ENCODE measurements at places on chromosomes 1 and 21. TPM values are rescaled to one million over a fixed set of nuclear protein-coding genes. Genes with fewer than 3 reads are reported as not detected.

Gene TSPAN2
- 9.4 TPM for total RNA-seq

DNA sequence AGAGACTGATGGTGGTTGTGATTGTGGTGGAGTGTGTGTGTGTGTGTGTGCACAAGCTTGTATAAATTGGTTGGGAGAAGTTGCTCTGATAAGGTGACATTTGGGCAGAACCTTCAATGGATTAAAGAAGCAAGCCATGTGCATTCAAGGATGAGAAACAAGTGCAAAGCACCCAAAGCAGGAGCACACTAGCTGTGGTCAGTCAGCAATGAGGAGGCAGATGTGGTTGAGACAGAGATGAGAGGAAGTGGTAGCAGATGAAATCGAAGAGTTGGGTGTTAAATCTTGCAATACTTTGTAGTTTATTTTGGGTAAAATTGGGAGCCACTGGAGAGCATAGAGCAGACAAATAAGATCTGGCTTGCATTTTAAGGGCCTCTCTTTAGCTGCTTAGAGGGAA, 4.4 kb upstream of the PGBD5 start:
- no peak for DNase-seq
- H3K36me3 ChIP-seq: no peaks in the 10 kb centered on the region
- no peak overlapping the region for H3K27ac ChIP-seq
- no peaks in the 10 kb centered on the region for H3K27me3 ChIP-seq
- H3K4me3 ChIP-seq: no peak overlapping the region

- peaks cover 2% of the 10 kb centered on the region for H3K4me1 ChIP-seq
- no peaks in the 10 kb centered on the region for H3K27me3 ChIP-seq
- peaks cover 38% of the 10 kb centered on the region for H3K36me3 ChIP-seq
- no peak for DNase-seq
- H3K4me3 ChIP-seq: peak overlapping the region; percentile 100
Measured at GRCh38 chr1:149928401-149928724, 760 bp upstream of the SF3B4 start.

GRCh38 chr1:38082769-38083263, 36.2 kb upstream of the POU3F1 start:
- H3K27me3 ChIP-seq: no peaks in the 10 kb centered on the region
- peaks cover 6% of the 10 kb centered on the region for H3K4me1 ChIP-seq
- H3K36me3 ChIP-seq: peaks cover 3% of the 10 kb centered on the region
- no peak overlapping the region for H3K27ac ChIP-seq
- DNase-seq: no peak
- H3K4me3 ChIP-seq: no peak overlapping the region

GRCh38 chr1:192550922-192551534, 24.5 kb upstream of the RGS1 start:
- no peaks in the 10 kb centered on the region for H3K4me1 ChIP-seq
- DNase-seq: no peak
- no peaks in the 10 kb centered on the region for H3K36me3 ChIP-seq
- no peak overlapping the region for H3K27ac ChIP-seq
- no peaks in the 10 kb centered on the region for H3K27me3 ChIP-seq

Gene BNIPL
- total RNA-seq: 1.2 TPM

DNA sequence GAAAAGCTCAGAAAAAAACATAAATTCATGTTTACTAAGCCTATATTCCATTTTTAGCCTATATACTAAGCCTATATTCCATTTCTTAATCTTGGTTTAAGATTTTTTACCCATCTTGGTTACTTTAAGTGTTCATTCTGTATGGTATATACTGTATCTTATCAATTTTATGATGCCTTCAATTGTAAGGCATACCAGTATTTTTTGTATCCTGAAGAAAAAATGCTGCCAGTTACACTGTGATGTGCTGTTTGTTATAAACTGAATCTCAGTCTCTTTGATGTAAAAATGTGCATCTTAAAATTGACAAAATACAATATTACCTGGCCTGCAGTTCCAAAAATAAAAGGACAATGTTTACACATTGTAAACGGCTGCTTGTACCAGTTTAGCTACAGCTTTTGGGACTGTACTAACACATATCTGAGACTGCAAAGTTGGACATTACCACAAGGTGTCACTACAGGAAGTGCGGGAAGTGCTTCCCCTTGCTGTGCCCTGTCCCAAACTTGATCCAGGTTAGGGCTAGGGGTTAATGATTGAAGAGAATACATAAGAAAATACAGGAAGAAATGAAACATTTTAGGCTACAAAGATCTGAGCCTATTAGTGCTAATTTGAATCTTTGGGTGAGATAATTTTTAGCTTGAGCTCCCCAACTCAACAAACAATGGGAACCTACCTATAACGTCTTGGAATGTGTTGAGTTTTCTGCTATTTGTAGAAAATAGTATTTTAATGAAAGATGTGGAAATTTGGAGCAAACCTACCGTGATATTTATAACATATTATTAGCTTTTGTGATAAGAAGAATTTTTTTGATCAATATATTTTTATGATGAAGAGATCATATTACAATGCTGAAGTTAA, 108.9 kb downstream of the LBR start:
- DNase-seq: peak; percentile 40
- H3K27ac ChIP-seq: no peak overlapping the region

DNA sequence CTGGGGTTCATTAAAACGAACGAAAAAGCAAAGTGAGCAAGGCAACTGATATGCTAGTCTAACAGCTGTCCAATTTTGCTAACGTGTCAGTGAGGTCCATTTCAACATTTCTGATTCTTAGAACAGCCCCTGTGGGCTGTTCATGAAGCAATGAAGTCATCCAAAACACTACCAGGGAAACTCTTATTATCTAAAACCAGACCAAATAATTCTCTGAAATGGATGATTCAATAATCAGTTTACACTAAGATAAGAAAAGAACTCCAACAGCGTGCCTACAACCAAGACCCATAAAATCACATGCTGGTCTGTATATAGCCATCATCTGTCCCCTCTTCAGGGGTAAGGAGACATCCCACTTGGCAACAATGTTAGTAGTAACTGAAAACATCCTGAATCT, 122.7 kb downstream of the TGFBR3 start:
- H3K27ac ChIP-seq: no peak overlapping the region
- DNase-seq: no peak
- no peaks in the 10 kb centered on the region for H3K27me3 ChIP-seq
- no peak overlapping the region for H3K4me3 ChIP-seq
- no peaks in the 10 kb centered on the region for H3K4me1 ChIP-seq
- H3K36me3 ChIP-seq: no peaks in the 10 kb centered on the region

Gene GJA5
- total RNA-seq: 0.33 TPM

Measured in H9 (cell line).